ENCODE measurements at places on chromosomes 16 and 17.

DNA sequence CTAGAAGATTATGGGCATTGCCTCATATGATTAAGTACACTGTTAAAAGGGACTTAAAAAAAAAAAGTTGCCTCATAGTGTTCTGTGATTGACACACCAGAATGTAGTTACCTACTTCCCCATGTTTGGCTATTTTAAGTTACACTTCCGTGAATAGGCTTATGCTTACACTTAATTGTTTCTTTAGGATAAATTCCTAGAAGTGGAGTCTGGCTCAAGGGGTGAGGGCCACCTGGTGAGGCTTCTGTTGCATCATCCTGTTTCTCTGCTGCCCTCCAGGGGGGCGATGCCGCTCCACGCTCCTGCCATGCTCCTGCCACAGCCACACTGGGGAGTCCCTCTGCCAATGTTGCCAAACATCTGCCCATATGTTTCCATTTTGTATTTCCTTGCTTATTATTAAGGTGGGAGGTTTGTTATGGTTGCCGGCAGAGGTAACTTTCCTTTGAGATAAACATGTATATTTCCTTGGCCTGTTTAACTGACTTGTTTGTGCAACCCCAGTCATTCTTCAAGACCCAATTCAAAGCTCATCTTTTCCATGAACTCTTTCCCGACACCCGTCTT, 73.1 kb downstream of the KSR1 start:
- no peak for DNase-seq

- DNase-seq: no peak
Measured at GRCh38 chr16:76879420-76879819, 311.6 kb upstream of the MON1B start.

DNA sequence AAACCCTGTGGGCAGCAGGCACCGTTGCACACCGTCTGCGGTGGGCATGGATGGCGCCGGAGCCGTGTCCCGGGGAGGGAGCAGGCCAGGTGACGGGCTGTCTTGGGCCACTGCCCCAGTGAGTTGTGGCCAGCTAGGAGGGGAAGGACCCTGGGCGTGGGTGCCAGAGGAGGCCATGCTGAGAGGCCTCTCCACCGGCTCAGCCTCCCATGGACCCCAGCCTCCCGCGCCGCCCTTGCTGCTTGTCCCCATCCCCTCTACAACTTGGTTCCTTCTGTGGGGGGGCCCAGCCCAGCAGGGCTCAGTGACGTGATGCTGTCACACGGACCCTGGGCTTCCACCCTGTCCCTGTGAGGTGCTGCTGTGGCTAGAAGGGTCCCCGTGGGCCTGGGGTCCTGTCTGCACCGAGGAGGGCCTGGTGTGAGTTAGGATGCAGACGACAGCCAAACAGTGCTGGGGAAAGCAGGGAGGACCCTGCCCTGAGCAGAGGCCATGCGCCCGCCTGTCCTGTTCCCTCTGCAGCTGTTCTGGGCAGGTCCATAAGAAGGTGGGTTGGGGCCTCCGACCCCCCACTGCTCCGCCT, 11.3 kb downstream of the UBE2I start:
- no peak for DNase-seq

DNA sequence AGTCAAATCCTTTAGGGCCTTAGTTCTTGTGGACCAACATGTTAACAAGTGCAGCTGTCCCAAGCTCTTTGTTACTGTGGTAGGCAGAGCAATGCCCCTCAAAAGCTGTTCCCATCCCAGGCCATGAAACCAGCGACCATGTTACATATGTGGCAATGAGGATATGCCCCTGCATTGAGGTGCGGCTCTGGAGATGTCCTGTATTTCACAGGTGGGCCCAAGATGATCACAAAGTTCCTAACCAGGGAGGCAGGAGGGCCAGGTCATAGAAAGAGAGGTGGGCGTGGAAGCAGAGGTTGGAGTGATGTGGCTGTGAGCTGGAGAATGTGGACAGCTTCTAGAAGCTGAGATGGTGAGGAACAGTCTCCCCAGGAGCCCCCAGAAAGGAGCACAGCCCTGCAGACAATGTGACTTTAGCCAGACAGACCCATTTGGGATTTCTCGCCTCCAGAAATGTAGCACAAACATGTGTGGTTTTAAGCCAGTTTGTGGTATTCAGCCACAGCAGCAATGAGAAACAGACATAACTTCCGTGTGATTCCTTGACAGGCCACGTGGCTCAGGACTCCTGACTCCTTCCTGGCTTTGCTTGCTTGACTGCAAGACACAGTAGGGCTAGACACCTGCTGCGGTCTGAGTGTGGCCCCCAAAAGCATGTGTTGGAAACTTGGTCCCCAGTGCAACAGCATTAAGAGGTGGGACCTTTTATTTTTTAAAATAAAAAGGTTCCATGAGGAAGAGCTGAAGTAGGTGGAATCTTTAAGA, 778.3 kb downstream of the KCNJ18 start:
- DNase-seq: no peak

DNA sequence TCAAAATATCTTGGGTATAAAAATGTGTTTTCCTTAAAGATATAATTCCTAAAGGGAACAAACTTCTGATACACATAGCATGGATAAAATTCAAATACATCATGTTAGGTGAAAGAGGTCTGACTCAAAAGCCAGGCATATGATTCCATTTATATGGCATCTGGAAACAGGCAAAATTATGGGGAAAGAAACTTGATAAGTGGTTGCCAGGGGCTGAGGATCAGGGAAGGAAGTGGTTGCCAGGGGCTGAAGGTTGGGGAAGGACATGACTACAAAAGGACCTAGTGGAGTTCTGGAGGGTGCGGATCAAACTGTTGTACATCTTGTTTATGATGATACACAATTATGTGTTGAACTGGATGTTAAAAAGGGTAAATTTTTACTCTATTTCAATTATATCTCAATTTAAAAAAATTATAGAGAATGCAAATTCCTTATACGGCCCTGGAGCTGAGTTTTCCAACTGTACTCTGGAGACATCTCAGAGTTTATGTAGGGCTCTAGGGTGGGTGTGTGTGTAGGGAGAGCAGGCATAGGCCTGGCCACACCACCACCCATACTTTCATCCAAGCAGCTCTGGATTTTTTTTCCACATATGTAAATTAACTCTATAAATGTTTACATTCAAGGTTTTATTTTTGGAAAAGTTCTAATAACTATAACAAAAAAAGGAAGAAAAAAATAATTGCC, 55.0 kb downstream of the AMFR start:
- DNase-seq: no peak

DNA sequence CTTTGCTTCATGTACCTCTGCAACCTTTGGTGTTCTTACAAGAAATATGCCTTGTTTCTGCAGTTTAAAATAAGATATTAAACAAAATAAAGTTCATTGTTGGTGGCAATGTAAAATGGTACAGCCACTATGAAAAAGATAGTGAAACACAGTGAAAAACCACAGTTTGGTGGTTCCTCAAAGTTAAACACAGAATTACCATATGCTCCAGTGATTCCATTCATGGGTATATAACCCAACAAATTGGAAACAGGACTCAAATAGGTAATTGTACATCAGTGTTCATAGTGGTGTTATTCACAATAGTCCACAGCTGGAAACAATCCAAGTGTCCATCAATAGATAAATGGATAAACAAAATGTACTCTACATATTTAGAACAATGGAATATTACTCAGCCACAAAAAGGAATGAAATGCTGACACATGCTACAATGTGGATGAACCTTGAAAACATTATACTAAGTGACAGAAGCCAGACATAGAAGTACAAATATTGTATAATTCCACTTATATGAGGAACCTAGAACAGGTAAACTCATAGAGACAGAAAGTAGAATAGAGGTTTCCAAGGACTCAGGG, 49.2 kb downstream of the CUEDC1 start:
- no peak for DNase-seq

- no peak for DNase-seq
Measured at GRCh38 chr16:78146807-78147206, 47.4 kb downstream of the WWOX start.

All from HS-5 (cell line).